Brain (organoid and tissue), 16 donors: ENCODE measurements at places on chromosomes 6 and 20.

- DNase-seq = no peak
These were observed 188.6 kb downstream of the ZDHHC14 start for GRCh38 chr6:157569543-157569942.

DNA sequence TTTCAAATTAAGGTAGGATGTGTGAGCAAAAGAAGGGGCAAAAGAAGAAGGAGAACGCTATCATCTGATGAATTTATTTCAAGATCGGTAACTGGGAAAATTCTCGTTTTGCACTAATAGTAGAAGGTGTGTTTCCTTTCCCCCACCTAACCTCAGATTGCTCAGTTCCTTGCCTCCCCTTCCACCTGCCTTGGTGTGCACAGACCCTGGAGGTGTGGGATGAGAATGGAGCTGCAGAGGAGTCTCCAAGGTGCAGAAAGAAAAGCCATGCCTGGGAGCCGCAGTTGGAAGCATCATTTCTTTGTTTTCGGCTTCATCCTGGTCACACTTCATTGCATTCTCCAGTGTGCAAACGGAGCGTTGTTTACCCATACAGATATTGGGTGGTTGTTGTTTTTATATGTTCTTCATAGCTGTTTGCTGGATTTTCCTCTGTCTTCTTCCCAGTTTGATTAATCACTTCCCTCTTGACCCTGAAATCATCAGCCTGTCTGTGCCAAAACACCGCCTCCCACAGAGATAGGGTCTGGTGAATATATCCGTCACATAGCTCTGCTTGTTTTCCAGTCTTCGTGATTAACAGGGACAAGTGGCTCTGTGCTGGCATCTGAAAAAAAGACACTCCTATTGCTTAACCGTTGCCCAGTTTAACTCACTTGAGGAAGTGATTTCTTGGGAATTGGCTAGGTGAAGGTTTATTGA is 40.2 kb upstream of the NEDD9 start:
- no peak for DNase-seq

- no peak for DNase-seq
These were observed 136.4 kb downstream of the UST start for GRCh38 chr6:148883270-148883669.

DNA sequence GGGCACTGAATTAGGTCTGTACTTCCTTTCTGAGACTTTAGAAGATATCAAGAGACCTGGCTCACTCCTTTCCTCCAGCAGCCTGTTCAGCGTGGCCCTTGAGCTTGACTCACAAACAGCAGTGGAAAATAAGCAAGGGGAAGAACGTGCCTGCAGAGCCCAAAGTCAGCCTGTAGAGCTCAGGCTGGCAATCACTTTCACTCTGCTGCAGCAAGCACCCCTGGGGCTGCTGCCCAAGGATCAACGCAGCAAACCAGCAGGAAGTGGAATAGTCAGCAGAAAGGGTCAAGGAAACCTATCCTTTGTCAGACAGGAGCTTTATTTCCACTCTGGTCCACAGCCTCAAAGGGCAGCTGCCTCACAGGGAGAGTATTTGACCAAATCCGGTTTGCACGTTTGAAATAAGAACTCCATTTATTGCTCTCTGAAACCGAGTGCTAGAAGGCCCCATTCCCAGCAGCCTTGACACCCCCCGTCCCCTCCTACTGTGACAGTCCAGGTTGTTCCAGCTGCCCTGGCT is 77.4 kb downstream of the PRDM1 start:
- peak; percentile 31 for DNase-seq

- DNase-seq = no peak
These were observed 20.5 kb downstream of the CPNE5 start for GRCh38 chr6:36818756-36819155.

GRCh38 chr6:15911753-15912504 is 217.0 kb upstream of the MYLIP start:
- DNase-seq = no peak

GRCh38 chr6:30926644-30927043 is 5.3 kb downstream of the SFTA2 start:
- DNase-seq = no peak

DNA sequence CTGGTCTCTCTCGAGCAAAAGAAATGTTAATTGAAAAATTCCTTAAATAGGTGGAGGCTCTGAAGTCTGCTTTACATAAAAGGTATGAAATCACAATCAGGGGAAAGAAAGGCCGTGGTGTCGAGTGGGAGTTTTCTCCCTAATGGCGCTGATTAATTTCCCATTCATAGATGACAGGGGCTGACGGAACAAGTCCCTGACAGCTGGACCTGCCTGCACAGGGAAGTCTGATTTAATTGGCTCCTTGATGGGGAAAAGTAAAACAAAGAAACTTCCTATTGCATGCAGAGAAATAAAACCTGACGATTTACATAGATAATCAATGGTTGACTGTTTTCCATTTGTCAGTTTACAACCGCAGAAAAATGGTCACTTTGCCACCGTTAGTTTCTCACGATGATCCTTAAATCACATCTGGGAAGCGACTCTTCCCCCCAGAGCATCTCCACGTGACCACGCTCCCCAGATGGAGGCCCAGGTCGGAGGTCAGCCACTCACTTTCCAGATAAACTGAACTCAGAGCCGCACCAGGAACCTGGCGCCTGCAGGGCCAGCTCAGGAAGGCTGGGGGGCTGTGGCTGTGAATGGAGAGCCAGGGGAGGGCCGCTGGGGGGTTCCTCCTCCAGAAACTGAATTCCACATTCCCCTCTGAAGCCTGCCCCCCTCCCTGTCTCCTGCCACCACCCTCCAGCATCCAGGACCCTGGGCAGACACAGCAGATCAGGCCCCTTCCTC is 55.3 kb downstream of the DLL1 start:
- peak; percentile 61 for DNase-seq

- DNase-seq = no peak
These were observed 316.1 kb upstream of the CDH4 start for GRCh38 chr20:60935971-60936370.

DNA sequence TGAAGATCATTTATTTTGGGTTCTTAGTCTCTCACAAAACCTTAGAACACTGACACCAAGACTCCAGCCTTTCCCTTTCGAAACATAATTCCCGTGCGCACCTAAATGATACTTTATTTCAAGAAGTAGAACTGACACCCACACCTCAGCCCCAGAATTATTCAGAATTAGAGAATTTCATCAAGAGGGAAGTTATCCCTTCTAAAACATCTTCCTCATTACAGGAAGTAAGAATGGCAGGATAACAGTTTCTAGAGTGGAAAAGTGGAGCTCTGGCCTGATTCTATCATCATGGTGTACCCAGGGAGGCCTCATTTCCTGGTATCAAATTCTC is 1.4 kb upstream of the SRXN1 start:
- no peak for DNase-seq

DNA sequence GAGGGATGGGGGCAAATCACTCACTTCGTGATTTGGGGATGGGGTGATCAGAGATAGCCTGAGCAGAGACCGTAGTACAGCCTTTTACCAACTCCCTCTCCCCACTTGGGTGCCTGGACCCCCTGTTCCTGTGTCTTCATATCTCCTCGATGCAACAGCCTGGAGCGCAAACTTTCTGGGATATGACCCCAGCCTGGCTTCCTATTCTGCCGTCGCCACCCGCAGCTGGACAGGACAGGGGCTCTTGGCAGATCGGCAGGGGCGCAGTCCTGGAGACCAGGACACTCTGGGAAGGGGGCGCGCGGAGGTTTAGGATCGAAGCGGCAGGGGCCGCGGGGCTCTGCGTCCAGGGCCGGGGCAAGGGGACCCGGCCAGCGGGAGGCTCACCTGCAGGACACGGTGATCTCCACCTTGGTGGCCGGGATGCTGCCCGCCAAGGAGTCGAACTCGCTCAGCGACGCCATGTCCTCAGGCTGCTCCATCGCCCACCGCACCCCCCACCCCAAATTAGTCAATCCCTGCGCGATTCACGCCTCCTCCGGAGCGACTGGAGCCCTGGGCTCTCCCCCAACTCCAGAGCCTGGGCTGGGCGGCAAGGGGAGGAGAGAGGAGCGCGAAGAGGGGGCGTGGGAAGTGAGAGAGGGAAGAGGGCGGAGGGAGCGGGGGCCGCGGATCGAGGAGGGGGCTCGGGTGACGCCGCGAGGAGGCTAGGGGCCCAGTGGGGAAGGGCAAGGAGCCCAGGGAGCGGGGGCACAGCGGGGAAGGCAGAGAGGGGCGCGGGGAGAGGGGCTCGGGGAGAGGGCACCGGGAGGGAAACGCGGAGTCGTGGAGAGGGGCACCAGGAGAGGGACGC is at the start of gene CPNE5:
Gene CPNE5, minus strand, starts transcription at position 549 of the 853 bp plus-strand sequence. Its CDS starts 67 bp downstream, at position 482.
- DNase-seq = peak; percentile 73

DNA sequence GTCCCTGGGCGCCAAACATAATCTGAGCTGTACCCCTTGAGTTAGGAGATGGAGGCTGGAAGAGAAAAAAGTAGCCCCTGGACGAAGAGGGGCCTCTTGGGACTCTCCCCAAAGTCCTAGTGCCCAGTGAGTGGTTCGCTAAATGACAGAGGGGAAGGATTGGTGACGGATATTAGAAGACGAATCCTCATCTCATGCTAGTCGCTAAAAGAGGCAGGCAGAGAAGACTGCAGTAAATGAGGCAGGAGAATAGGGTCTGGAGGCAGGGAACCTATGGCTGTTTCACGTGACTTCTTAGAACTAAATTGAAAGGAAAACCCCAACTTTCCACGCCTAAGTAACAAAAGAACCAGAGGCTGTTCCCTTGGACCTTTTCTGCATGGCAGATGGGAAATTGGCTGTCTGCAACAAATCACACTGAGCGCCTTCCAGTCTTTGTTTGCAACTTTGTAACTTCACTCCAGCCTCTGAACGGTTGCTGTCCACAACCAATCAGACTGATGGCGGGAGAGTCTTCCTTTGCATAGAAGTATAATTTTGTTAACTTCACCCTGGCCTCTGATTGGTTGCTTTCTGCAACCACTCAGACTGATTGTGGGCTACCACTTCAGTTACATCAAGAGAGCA is 731 bp upstream of the RBL1 start:
- peak; percentile 7 for DNase-seq

DNA sequence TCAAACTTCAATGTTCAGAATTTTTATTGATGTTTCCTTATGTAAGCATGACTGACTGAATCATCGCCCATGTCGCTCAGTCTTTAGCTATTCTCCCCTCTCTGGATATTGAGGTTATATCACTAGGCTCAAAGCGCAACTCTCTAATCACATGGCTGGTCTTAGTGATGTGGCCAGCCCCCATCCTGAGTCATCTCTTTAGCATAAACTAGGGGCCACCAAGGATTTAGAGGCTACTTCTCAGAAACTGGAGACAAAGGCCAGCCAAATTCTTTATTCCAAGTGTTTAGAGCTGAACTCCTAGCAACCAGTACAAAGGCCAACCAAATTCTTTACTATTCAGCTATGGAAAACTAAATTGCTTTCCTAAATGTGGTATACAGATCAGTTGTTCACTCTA is 61.4 kb downstream of the FAM135A start:
- peak; percentile 45 for DNase-seq

GRCh38 chr6:105890521-105891244 is 195.5 kb upstream of the PRDM1 start:
- no peak for DNase-seq

DNA sequence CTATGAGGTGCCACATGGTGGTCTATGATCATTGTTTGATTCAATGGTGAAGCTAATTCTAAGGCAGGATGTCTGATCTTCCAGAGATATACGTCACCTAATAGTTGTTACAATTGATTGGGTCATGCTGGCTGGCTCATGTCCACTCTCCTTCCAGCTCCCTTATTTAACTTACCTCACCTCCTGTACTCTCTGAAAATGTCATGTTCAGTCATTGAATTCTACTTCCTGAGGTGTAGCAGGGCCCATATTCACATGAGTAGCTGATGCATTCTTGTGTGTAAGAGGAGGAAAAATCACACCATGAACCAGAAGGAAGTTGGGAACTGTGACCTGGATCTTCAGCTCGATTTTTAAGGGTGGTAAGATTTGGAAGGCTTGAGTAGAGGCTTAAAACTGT is 795.8 kb downstream of the QKI start:
- DNase-seq = no peak

GRCh38 chr6:42403831-42404230 is 47.9 kb downstream of the TRERF1 start:
- DNase-seq = no peak

GRCh38 chr20:11130554-11131166 is 456.9 kb upstream of the JAG1 start:
- DNase-seq = no peak

GRCh38 chr6:19731282-19731681 is 105.9 kb upstream of the ID4 start:
- no peak for DNase-seq

- DNase-seq = no peak
These were observed 96.6 kb upstream of the IRAK1BP1 start for GRCh38 chr6:78770765-78771164.

DNA sequence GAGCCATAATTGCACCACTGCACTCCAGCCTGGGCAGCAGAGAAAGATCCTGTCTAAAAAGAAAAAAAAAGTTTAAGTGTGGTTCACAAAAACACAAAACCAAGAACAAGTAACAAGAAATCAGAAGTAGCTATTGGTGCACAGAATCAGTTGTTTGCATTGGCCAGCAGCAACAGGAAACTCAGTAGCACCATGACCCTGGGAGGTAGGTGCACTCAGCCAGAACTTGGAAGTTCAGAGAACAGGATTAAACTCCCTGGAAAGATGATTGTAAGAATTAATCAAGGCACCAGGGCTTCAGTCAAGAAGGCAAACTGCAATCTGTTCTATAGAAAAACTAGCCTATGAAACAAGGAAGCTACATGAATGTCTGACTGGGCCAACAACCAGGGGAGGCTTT is 267.9 kb downstream of the COL12A1 start:
- no peak for DNase-seq

DNA sequence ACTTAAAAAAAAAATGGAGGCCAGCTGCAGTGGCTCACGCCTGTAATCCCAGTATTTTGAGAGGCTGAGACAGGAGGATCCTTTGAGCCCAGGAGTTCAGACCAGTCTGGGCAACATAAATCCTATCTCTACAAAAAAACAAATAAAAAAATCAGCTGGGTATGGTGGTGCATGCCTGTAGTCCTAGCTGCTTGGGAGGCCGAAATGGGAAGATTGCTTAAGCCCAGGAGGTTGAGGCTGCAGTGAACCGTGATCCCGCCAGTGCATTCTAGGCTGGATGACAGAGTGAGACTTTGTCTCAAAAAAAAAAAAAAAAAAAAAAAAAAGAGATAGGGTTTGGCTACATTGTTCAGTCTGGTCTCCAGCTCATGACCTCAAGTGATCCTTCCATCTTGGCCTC is 29.7 kb downstream of the MYO6 start:
- DNase-seq = no peak

DNA sequence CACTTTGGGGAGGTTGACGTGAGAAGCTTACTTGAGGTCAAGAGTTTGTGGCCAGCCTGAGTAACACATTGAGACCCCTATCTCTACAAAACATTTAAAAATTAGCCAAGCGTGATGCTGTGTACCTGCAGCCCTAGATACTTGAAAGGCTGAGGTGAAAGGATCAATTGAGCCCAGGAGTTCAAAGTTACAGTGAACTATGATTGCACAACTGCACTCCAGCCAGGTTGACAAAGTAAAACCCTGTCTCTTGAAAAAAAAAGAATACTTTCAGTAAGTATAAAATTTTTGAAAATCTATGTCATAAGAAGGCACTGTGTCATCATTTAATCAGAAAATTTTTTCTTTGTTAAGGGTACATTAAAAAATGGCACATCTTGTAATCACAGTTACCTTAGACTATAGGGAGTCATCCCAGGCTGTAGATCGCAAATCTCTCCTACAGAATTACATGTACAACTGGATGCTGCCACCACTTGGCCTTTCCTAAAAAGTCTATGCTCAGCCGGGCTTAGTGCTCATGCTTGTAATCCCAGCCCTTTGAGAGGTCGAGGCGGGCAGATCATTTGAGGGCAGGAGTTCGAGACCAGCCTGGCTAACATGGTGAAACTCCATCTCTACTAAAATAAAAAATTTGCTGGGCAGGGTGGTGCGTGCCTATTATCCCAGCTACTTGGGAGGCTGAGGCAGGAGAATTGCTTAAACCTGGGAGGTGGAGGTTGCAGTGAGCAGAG is 17.0 kb upstream of the MRS2 start:
- no peak for DNase-seq
